ENCODE measurements at places on chromosomes 12 and 14.

- H3K27me3 ChIP-seq, result no peaks in the 10 kb centered on the region
- H3K36me3 ChIP-seq, result peaks cover 5% of the 10 kb centered on the region
- no peak overlapping the region for H3K4me3 ChIP-seq
- peaks cover 13% of the 10 kb centered on the region for H3K4me1 ChIP-seq
- no peak overlapping the region for H3K27ac ChIP-seq
- DNase-seq, result no peak
Measured at GRCh38 chr12:11840366-11840765, 190.9 kb downstream of the ETV6 start.

- no peak for DNase-seq
- no peaks in the 10 kb centered on the region for H3K36me3 ChIP-seq
- H3K4me1 ChIP-seq, result peaks cover 18% of the 10 kb centered on the region
- H3K27me3 ChIP-seq, result no peaks in the 10 kb centered on the region
- peak overlapping the region; percentile 1 for H3K4me3 ChIP-seq
- peak overlapping the region; percentile 80 for H3K27ac ChIP-seq
Measured at GRCh38 chr14:77076113-77076631, 21.9 kb upstream of the CIPC start.

- no peak for DNase-seq
- H3K27ac ChIP-seq, result no peak overlapping the region
- no peaks in the 10 kb centered on the region for H3K27me3 ChIP-seq
- H3K4me1 ChIP-seq, result peaks cover 9% of the 10 kb centered on the region
- no peaks in the 10 kb centered on the region for H3K36me3 ChIP-seq
Measured at GRCh38 chr12:2387103-2387834, 334.5 kb downstream of the CACNA1C start.

- no peaks in the 10 kb centered on the region for H3K27me3 ChIP-seq
- no peaks in the 10 kb centered on the region for H3K36me3 ChIP-seq
- no peak for DNase-seq
- H3K4me1 ChIP-seq, result no peaks in the 10 kb centered on the region
Measured at GRCh38 chr12:28097221-28097620, 93.0 kb upstream of the CCDC91 start.

DNA sequence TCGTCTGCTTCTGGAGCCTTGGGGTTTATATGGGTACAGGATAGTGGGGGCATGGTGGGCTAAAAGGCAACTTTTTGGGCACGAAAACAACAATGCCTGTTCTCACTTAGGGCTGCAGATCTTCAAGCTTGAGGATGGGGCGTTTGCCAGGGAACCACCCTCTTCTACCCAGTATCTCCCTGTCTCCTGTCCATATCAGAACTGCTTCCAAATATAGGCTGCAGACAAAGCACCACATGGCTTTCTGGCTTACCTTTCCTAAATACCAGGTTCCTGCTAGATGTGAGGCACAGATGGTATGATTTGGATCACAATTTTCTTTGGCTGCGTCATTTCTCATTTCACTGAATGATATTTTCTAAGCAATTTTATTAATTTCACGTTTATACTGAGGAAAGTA, 70.4 kb downstream of the CMAS start:
- peak; percentile 88 for DNase-seq
- H3K27me3 ChIP-seq, result no peaks in the 10 kb centered on the region
- no peaks in the 10 kb centered on the region for H3K36me3 ChIP-seq
- no peaks in the 10 kb centered on the region for H3K4me1 ChIP-seq
- H3K27ac ChIP-seq, result no peak overlapping the region
- no peak overlapping the region for H3K4me3 ChIP-seq

GRCh38 chr12:49553512-49554088, 14.3 kb downstream of the MCRS1 start:
- H3K27me3 ChIP-seq, result no peaks in the 10 kb centered on the region
- peaks cover 46% of the 10 kb centered on the region for H3K36me3 ChIP-seq
- H3K4me1 ChIP-seq, result peaks cover 16% of the 10 kb centered on the region

DNA sequence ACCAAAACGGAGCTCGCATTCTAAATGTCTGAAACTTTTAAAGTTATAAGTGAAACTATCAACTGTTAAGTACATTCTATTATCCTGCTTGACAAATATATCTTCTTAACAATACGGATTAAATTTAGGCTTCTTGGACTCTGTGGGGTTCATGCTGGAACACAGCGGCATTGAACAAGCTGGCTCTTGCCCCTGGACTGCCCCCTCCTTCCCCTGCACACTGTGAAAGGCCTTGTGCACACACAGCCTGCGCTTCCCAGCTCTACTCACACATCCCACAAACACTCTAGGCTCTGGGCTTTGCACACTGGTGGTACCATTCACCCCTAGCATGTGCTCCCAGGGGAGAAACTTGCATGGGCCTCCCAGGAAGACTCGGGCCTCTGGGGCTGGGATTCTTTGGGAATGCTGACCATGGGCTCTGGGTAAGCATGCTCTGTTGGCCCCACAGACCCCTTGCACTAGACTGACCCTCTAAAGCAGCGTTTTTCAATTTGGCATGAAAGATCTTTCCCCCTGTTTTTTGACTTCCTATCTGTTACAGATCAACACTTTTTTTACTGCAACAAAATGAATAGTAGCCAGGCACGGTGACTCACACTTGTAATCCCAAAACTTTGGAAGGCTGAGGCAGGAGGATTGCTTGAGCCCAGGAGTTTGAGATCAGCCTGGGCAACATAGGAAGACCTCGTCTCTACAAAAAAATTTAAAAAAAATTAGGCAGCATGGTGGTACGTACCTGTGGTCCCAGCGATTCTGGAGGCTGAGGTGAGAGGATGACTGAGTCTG, 96.2 kb upstream of the CPM start:
- H3K4me3 ChIP-seq, result no peak overlapping the region
- peaks cover 2% of the 10 kb centered on the region for H3K4me1 ChIP-seq
- no peaks in the 10 kb centered on the region for H3K27me3 ChIP-seq
- DNase-seq, result no peak
- no peak overlapping the region for H3K27ac ChIP-seq

DNA sequence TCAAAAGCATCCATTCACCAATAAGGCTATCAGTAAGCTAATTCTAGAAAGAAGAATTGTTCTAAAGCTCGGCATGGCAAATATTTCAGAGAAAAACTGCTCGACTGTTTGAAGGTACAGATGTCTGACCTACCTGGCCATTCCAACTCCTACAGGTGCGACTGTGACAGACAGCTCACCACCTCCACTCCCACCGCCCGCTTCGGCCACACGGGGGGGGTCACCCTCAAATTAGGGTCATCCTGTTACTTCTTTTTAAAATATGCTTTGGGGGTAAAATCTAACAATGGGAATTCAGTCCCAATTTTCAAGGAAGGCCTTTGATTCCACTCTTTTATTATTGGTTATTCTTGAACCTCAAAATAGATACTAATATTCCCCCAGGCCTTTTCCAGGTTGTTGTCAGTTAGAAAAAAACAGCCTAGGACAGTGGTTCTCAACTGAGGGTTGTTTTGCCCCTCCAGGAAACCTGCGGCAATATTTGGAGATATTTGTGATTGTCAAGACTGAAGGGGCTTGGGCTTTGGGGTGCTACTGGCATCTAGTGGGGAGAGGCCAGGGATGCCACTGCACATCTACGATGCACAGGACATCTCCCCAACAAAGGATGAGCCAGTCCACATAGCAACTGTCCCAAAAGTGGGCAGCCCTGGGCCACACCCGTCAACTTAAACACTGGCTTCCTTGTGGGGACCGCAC, 81.2 kb downstream of the BCL11B start:
- H3K27me3 ChIP-seq, result peaks cover 2% of the 10 kb centered on the region
- no peaks in the 10 kb centered on the region for H3K36me3 ChIP-seq
- H3K27ac ChIP-seq, result no peak overlapping the region
- no peak for DNase-seq
- no peak overlapping the region for H3K4me3 ChIP-seq

DNA sequence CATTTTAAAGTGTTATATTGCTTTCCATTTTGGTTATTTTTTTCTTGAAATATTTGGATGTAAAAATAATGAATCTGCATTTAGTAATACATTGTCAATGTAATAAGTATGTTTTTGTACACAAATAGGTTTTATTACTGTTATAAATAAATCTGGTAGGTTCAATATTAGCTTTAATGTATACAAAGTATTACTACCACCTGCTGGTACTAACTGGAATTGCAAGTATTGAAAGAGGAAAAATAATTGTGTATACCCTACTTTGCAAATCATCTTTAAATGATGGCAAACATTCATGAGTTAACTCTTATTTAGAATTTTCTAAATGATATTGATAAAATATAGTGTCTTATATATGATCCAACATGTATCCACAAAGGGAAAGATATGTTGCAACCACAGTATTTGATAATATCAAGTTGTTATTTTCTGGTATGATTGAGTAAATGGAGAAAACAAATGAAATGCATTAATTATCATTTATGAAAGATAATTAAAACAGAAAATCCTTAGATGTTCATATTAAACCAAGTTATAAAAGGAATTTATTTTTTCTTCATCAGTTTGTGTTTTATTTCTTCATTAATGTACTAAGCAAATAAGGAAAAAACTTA, 3.2 kb downstream of the OR4K2 start:
- no peaks in the 10 kb centered on the region for H3K36me3 ChIP-seq
- H3K27me3 ChIP-seq, result no peaks in the 10 kb centered on the region
- DNase-seq, result no peak

- no peak overlapping the region for H3K27ac ChIP-seq
- H3K4me1 ChIP-seq, result no peaks in the 10 kb centered on the region
- no peak for DNase-seq
Measured at GRCh38 chr12:110179291-110179690, 55.1 kb downstream of the IFT81 start.
